ENCODE measurements at places on chromosomes 5 and 9. TPM values are rescaled to one million over a fixed set of nuclear protein-coding genes. Genes with fewer than 3 reads are reported as not detected.

ADGRV1 gene
- total RNA-seq, result 0.62 TPM

LCN1 gene
- not detected for total RNA-seq

LRRC70 gene
- total RNA-seq, result 0.12 TPM

ERAP2 gene
- total RNA-seq, result 1.1 TPM

GTF3C5 gene
- 62.9 TPM for total RNA-seq

NME5 gene
- not detected for total RNA-seq

LEAP2 gene
- 0.90 TPM for total RNA-seq

DBH gene
- total RNA-seq, result not detected

C5 gene
- 12.4 TPM for total RNA-seq

SCGB3A2 gene
- not detected for total RNA-seq

PCDHB16 gene
- 0.05 TPM for total RNA-seq

CD180 gene
- total RNA-seq, result not detected

INSL6 gene
- not detected for total RNA-seq

TIFAB gene
- total RNA-seq, result not detected

HAVCR2 gene
- 0.34 TPM for total RNA-seq

WDR38 gene
- 0.12 TPM for total RNA-seq

ANKRD18A gene
- 13.1 TPM for total RNA-seq

PCDHB8 gene
- total RNA-seq, result 0.19 TPM

SPATA31A3 gene
- not detected for total RNA-seq

ZNF782 gene
- 1.1 TPM for total RNA-seq

SPATA31C2 gene
- not detected for total RNA-seq

GLIPR2 gene
- total RNA-seq, result 10.6 TPM

SEMA6A gene
- 0.10 TPM for total RNA-seq

TAF11L10 gene
- not detected for total RNA-seq

TRIP13 gene
- total RNA-seq, result 71.3 TPM

NR4A3 gene
- total RNA-seq, result 2.9 TPM

SLC6A18 gene
- total RNA-seq, result not detected

PCDHGA7 gene
- 1.1 TPM for total RNA-seq

PCDHB13 gene
- 0.05 TPM for total RNA-seq

FRMD3 gene
- 4.2 TPM for total RNA-seq

PCDHA11 gene
- 0.08 TPM for total RNA-seq

KIF4B gene
- not detected for total RNA-seq

PDE6A gene
- 0.42 TPM for total RNA-seq

MYOT gene
- total RNA-seq, result not detected

GRAMD2B gene
- 1.1 TPM for total RNA-seq

TNFSF8 gene
- not detected for total RNA-seq

NDST1 gene
- total RNA-seq, result 70.1 TPM

Measured in A549 treated with Mapracorat at 1 μM for 4 hours (cell line).